Renal cortical epithelial cell (primary cell): ENCODE measurements at places on chromosomes 16 and 17.

DNA sequence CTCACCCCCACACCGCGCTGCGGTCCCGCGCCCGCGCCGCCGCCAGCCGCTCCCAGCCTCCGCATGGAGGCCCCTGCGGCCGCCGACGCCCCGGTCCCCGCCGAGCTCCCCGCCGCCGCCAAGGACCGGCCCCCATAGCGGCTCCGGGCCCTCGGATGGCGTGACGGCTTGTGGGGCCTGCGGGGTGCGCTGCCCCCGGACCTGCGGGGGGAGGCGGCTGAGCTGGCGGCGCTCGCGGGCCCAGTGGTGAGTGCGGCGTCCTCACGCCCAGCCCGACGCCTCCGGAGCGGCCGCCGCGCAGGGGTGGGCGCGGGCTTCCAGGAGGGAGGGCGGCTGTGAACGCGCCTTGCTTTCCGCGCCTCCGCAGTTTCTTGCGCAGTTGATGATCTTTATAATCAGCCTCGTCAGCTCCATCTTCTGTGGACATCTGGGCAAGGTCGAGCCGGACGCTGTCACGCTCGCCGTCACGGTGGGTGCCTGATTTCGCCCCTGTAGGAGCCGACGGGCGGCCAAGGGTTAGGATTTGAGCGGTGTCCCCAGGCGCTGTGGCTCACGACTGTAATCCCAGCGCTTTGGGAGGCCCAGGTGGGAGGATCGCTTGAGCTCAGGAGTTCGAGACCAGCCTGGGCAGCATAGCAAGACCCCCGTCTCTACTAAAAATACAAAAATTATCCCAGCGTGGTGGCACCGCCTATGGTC is 46.4 kb downstream of the SLC47A1 start:
- no peak for DNase-seq

DNA sequence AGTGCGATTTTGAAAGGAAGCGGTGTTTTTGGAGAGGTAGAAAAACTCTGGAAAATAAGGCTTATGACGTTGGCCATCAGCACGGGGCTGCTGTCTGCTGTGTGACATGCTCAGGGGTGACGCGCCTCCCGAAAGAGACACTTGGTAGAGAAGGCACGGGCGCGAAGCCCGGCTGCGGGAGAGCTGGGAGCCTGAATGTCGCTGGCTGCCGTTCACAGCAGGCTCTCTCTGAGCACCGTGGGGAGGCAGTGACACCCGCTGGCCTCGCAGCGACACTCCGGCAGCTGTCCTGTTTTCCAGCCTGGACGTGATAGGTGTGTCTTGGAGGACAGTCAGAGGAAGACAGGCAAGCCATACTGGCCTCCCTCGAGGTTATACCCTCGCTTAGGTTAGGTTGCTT is 759.1 kb upstream of the RBFOX1 start:
- no peak for DNase-seq

DNA sequence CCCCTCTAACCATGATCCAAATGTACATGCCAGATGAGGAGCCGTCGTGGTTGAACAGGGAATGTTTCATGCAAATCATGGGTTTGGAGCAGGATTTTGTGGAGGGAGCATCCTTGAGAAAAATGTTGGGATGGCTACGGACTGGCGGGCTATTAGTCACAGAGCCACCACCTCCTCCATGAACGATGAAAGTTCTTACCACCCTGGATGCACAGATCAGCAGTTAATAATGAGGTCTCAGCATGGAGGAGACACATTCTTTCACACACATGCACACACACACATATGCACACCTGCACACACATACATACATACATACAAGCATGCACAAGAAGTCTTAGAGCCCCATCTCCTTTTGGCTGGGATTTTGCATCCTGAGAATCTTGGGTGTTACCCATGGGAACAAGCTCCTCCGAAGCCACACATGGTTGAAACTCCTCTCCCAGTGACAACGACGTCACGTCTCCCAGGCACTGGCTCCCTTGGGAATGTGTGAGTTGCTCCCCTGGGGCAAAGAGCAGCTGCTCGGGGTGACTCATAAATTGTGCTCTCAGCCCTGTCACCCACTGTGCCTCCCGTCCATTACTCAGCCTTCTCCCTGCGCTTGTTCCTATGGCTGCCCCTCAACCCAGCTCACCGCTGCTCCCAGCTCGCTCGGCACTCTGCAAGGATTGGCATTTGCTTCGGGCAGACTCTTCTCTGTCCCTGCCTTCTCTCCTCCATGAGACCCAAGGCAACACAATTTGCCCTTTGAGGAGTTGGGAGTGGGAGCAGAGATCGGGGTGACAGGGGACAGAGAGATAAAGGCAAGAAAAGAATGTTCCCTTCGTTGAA is 344.6 kb downstream of the SOX9 start:
- peak; percentile 97 for DNase-seq

DNA sequence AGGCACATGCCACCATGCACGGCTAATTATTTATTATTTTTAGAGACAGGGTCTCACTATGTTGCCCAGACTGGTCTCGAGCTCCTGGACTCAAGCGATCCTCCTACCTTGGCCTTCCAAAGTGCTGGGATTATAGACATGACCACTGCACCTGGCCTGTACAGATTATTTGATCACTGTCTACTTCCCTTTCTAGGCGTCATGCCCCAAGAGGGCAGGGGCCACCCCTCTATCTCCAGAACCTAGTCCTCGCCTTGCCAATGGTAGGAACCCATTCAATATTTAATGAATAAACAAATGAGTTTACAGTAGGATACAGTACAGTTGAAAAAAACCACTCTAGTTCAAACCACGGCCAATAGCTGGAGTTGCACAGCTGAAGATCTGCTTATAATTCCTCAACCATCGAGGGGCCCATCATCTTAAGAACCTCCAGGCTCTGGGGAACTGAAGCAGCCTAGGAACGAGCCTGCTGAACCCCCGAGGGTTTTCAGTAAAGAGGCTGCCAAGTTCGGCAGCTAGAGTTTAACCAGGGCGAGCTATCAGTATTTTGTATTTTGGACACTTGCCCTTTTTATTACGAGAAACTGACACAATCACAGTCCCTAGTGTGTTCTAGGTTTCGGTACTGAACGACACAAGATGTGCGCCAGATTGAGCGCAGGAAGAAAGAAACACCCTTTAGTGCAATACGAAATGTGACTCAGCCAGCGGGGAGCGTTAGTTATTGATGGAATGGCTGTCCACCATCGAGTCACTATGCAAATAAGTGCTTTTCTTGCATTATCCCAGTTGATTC is 14.6 kb downstream of the ADCY9 start:
- no peak for DNase-seq

DNA sequence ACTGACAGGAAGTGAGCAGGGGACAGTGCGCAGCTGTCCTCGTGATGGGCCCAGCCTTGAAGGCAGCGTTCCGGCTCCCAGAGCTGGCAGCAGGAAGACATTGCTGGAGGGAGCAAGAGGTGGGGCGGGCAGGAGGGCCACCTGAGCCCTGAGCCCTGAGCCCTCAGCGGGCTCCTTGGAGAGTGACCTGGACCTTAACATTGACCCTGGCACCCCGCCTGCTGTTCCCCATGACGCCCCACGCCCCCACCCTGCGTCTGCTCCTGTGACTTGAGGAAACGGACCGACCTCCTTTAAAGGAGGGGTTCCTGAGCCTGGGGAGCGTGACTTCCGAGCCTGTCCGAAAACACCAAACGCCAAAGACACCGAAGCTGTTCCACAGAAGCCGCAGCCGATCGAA is 25.1 kb upstream of the ENPP7 start:
- no peak for DNase-seq

DNA sequence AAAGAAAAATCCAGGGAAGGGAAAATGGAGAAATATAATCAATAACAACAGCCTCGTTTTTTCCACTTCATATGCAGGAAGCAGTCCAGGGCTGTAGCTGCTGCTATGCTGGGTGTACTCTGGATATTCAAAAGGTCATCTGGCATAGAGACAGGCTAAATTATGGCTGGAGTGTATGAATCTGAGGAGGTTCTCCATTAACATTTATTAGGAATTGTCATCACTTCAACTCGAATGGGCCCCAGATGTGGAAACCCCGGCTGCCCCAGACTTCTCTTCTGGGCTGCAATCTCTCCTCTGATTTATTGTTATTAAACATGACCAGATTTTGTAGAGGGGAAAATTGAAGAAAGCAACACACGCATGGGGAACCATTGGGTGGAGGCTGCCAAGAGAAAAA is 33.5 kb upstream of the SKAP1 start:
- no peak for DNase-seq

- DNase-seq = peak; percentile 21
Observed at GRCh38 chr17:14061666-14062560, 7.4 kb upstream of the COX10 start.

DNA sequence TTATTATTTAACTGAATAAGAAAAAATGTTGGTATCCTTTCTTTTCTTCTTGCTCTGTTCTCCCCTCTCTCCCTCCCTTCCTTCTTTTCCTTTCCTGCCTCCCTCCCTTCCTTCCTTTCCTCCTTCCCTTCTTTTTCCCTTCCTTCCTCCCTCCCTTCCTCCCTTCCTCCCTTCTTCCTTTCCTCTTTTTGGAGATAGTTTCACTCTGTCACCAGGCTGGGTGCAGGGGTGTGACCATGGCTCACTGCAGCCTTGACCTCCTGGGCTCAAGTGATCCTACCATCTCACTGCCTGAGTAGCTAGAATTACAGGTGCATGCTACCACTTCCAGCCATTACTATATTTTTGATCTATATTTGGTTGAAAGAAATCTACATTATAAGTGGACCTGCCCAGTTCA is 5.7 kb upstream of the RUSF1 start:
- no peak for DNase-seq

DNA sequence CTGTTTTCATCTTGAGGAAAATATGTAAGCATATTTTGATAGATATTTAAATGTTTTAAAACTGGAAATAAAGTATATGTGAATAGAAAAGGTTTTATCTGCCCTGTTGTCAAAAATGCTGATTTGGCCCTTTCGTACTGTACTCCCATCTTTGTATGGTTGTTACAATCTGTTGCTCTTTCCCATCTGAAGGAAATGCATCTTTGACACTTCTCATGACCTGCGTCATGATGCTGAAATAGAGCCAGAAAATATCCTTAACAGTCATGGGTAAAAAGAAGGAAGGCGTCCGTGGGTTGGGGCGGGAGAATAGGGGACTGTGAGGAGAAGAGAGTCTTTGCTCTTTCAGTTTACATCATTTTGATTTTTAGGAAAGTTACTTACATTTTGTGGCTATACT is 327.7 kb downstream of the BCAS3 start:
- no peak for DNase-seq

- no peak for DNase-seq
Observed at GRCh38 chr16:54588026-54588425, 301.4 kb upstream of the IRX3 start.

- no peak for DNase-seq
Observed at GRCh38 chr16:10812312-10813098, 6.1 kb downstream of the TVP23A start.

GRCh38 chr17:57264776-57265175 is 8.5 kb downstream of the MSI2 start:
- no peak for DNase-seq

DNA sequence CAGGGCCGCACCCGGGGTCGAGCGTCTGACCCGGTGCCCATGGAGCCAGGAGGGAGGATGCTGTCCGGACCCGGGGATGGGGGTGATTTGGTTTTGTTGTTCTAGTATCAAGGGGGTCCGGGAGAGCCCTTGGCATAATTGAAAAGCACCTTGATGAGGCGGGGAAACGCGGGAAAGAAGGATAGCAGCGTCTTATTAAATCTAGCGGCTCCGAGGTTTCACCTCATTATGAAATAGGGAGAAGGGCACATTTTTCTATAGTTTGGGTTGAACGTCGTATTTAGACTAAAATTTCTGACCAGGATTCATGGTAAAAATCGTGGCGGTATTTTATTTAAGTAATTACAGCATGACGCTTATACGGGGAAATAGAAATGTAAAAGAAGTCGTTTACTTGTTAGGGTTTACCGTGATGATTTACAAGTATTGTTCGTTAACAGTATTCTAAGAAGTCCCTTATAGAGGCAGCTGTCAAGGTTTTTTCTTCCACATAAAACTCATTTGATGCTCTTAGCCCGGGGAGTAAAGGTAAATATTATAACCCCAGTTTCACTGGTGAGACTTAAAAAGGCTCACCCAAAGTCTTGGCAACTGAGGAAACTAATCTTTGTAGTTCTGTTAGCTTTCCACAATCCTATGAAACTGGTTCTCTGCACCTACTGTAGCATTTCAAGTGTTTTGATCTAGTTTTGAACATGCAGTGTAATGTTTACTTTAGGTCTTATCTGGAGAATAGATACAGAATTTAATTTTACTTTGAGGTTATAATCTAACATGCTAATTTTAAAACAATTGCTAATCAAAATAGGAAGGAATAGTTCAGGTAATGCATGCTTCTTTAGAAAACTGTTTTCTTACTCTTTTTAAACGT is 756 bp downstream of the LUC7L3 start:
- DNase-seq = no peak

GRCh38 chr16:66457888-66458287 is 30.8 kb downstream of the BEAN1 start:
- no peak for DNase-seq

DNA sequence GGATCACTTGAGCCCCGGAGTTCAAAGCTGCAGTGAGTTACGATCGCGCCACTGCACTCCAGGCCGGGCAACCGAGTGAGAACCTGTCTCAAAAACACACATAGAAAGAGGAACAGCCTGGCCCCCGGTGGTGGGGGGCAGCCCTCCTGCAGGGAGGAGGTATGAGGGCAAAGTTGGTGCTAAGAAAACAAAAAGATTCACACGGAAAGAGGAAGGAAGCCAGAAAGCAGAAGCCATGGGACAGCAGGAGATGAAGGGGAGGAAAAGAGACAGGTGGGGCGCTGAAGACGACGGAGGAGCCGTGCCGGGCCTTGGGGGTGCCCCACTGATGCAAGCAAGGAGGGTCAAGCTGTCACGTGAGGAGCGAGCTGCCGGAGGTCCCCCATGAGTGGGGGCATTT is 8.2 kb upstream of the C16orf74 start:
- DNase-seq = no peak

- DNase-seq = no peak
Observed at GRCh38 chr16:1794221-1794871, 841 bp upstream of the IGFALS start.

DNA sequence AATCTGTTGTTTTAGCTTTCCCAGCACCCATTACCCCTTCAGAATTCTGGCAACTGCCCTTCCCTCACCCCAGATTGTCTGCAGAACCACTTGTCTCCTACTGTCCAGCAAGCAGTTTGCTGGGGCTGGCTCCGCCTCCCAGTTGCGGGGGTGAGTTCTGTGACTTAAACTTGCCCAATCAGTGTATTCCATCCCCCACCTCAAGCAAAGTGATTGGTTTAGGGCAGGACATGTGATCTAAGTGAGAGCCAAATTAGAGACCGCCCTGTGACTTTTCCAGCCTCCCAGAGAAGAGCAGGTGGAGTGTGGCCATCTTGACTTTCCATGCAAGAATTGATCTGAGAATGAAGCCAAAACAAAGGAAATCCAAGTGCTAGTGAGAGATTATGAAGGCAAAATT is 22.7 kb upstream of the SRCIN1 start:
- peak; percentile 9 for DNase-seq

- DNase-seq = no peak
Observed at GRCh38 chr16:83967091-83967490, 953 bp upstream of the NECAB2 start.

GRCh38 chr16:58155839-58156238 is 26.7 kb upstream of the CFAP20 start:
- DNase-seq = no peak

GRCh38 chr17:28372945-28373274 is 1.4 kb downstream of the SARM1 start:
- DNase-seq = no peak
